Left colon (tissue), 2 donors: ENCODE measurements at places on chromosomes 3 and 15.
A peak's percentile ranks its signal among the peaks of the same experiment; 100 is the strongest.

GRCh38 chr15:65339920-65340319 is 35.4 kb downstream of the RNU5B-1 start:
- DNase-seq: peak; percentile 72

DNA sequence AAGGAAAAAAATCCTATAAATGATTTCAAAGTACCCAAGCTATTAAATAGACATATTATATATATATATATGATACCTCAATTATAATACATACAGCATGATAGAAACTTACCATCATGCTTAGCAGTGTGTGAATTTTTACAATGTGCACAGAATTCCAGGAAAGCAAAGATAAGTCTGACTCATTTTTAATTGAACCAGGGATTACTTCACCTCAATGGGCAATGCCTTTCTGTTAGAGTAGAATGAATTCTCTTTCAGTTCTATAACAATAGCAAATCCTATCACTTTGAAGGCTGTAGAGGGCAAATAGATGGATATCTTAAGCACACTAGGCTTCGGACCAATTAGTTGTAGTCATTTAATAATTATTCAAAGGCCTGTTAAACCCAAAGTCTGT is 54.8 kb upstream of the P3H2 start:
- no peak for DNase-seq

DNA sequence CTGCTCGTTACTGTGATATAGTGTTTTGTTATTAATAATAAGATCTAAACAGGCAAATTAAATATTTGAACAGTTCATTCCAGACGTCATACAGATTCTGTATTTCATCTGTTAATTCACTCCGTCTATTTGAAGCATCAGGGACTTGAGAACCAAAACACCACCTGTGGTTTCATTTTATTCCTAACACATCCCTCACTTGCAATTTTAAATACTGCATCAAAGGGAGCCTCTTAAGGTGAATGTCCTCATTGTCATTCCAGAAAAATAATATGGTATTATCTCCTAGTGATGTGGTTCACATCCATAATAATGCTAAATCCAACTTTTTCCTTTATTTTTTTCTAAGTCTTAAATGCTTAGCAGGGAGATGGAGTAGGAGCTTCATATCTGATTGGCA is 1390.9 kb upstream of the CADM2 start:
- DNase-seq: no peak

DNA sequence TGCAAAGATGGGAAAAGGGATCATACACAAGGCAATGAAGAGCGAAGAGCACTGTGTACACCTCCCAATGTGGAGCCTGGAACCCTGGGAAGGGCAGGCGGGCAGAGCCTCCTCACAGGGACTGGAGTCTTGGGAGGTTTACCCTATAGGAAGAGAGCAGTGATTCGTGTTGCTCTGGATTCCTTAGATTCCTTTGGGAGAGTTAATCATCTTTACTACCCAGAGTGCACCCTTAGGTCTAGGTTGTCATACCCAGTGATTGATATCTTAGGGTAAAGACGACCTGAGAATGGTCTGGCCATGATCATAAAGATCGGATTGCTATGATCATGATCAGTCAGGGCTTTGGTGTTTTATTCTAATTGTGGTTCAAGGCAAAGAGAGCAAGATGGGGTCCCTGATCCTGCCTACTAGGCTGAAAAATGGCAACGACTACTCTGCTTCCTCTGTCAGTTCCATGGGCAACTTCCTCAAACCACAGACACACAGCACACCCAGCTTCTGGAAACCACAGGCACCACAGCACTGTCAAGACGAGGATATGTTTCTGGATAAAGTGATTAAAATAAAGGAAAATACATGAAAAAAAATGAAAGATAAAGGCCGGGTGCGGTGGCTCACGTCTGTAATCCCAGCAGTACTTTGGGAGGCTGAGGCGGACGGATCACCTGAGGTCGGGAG is 20.4 kb upstream of the MAP6D1 start:
- DNase-seq: no peak

GRCh38 chr3:150105886-150106612 is 135.4 kb upstream of the PFN2 start:
- no peak for DNase-seq
